ENCODE measurements at places on chromosomes 5 and 9. TPM values are rescaled to one million over a fixed set of nuclear protein-coding genes. Genes with fewer than 3 reads are reported as not detected.

Gene CCNJL
- 0.08 TPM for total RNA-seq

DNA sequence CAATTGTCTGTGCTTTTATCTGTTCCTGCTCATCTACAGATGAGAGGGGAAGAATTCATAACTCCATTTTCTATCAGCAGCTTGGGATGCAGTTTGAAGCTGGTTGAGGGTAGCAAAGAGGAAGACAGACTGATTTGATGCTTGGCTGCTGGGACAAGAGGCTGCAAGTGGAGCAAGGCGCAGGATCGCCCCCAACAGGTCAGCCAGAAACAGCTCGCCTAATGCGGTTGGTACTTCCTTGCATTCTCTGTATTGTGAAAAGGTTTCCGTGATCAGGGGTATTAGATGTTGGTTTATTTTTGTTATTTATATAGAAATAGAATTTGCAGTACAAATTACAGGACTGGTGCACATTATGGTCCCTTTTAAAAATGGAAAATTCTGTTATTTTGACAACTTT, 40.6 kb downstream of the ZNF883 start:
- no peaks in the 10 kb centered on the region for H3K27me3 ChIP-seq
- no peak overlapping the region for H3K4me3 ChIP-seq
- H3K4me1 ChIP-seq = no peaks in the 10 kb centered on the region
- DNase-seq = no peak
- H3K27ac ChIP-seq = no peak overlapping the region

DNA sequence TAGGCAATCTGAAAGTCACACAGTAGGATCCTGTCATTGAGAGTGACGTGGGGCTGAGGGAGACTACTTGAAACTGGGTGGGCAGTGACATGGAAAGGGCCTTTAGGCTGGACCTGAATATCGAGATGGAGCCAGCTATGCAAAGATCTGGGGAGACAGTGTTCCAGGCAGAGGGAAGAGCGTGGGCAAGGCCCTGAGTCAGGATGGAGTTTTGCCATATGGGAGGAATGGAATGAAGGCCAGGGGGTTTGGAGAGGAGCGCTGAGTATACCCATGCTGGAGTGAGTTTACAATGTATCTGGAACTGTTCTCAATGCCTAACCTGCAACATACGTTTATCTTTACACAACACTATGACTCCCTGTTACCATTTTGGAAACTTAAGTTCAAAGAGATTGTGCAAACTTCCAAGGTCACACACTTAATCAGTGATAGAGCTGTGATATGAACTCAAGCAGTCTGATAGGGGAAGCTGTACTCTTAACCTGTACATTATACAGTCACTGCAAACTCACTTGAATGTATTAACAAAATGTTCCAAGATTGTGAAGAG, 33.5 kb downstream of the INSYN2B start:
- H3K27ac ChIP-seq = no peak overlapping the region
- H3K27me3 ChIP-seq = no peaks in the 10 kb centered on the region
- H3K4me1 ChIP-seq = no peaks in the 10 kb centered on the region
- peaks cover 11% of the 10 kb centered on the region for H3K36me3 ChIP-seq
- no peak overlapping the region for H3K4me3 ChIP-seq
- DNase-seq = no peak

- no peak overlapping the region for H3K4me3 ChIP-seq
- peaks cover 26% of the 10 kb centered on the region for H3K4me1 ChIP-seq
- no peak overlapping the region for H3K27ac ChIP-seq
- H3K27me3 ChIP-seq = no peaks in the 10 kb centered on the region
- H3K36me3 ChIP-seq = no peaks in the 10 kb centered on the region
Observed at GRCh38 chr5:32168460-32169033, 5.6 kb downstream of the GOLPH3 start.

Gene IQGAP2
- total RNA-seq = 28.2 TPM

Gene TRAF1
- 163 TPM for total RNA-seq

- H3K27ac ChIP-seq = no peak overlapping the region
- no peak for DNase-seq
- no peaks in the 10 kb centered on the region for H3K36me3 ChIP-seq
- H3K4me1 ChIP-seq = no peaks in the 10 kb centered on the region
Observed at GRCh38 chr5:135248801-135249231, 150.2 kb downstream of the MACROH2A1 start.

GRCh38 chr5:15338546-15338945, 161.4 kb upstream of the FBXL7 start:
- no peaks in the 10 kb centered on the region for H3K27me3 ChIP-seq
- H3K4me3 ChIP-seq = no peak overlapping the region
- H3K36me3 ChIP-seq = no peaks in the 10 kb centered on the region
- H3K27ac ChIP-seq = no peak overlapping the region
- no peak for DNase-seq

Gene DMRT3
- not detected for total RNA-seq

GRCh38 chr5:31362529-31362900, 169.0 kb downstream of the CDH6 start:
- no peaks in the 10 kb centered on the region for H3K4me1 ChIP-seq
- DNase-seq = no peak
- no peak overlapping the region for H3K4me3 ChIP-seq
- no peaks in the 10 kb centered on the region for H3K36me3 ChIP-seq

Gene ARHGEF37
- 1.2 TPM for total RNA-seq

DNA sequence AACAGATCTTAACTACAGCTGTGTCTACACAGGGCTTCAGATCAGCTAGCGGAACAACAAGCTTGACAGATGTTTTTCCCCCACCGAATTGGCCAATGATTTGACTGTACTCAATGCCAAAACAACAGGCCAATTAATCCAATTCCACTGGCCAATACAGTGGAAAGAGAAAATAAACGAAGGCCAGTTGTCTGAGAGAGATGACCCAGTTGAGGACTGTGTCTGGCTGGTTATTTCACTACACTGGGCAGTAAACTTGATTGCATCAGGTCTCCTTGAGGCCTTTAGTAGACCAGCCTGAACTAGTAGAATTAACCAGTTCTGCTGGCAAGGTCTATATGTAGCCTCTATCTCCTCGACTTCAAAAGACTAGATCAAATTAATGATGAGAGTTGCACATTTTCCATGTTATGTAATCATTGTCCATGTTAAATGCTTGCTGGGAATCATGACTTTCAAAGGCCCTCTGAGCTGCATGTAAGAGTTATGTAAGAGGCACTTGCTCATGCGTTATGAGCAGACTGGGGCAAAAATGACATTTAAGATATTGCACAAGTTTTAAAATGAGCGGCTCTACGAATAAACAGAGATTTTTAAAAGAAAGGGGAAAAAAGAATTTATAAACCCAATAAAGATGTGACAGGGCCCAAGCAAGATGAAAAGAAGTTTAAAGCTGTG, 28.3 kb downstream of the SMIM23 start:
- no peaks in the 10 kb centered on the region for H3K4me1 ChIP-seq
- H3K27me3 ChIP-seq = no peaks in the 10 kb centered on the region
- H3K36me3 ChIP-seq = no peaks in the 10 kb centered on the region
- no peak overlapping the region for H3K27ac ChIP-seq
- no peak for DNase-seq

DNA sequence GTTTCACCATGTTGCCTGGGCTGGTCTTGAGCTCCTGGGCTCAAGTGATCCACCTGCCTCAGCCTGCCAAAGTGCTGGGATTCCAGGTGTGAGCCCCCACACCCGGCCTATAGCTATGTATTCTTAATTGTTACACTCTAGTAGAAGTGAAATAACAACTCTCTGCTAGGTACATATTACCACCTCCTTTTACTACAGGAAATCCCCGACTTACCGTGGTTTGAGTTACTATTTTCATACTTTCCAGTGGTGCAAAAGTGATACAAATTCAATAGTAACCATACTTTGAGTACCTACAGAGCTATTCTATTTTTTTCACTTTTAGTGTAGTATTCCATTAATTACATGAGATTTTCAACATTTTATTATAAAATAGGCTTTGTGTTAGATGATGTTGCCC, 719 bp downstream of the ARL14EPL start:
- DNase-seq = no peak
- H3K27me3 ChIP-seq = no peaks in the 10 kb centered on the region
- no peaks in the 10 kb centered on the region for H3K36me3 ChIP-seq

DNA sequence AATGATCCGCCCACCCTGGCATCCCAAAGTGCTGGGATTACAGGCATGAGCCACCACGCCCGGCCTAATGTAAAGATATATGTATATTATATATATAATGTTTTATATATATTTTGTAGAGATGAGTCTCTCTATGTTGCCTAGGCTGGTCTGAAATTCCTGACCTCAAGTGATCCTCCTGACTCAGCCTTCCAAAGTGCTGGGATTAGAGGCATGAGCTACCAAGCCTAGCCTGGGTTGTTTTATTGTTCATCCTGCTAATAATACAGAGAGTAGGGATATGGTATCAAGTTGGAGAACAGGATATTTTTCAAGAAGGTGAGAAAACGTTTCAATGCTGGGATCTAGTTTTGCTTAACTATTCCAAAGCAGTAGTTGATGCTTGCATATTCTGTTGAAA, 2.9 kb downstream of the SEC24A start:
- H3K36me3 ChIP-seq = no peaks in the 10 kb centered on the region
- no peaks in the 10 kb centered on the region for H3K4me1 ChIP-seq
- H3K27me3 ChIP-seq = no peaks in the 10 kb centered on the region
- DNase-seq = no peak

DNA sequence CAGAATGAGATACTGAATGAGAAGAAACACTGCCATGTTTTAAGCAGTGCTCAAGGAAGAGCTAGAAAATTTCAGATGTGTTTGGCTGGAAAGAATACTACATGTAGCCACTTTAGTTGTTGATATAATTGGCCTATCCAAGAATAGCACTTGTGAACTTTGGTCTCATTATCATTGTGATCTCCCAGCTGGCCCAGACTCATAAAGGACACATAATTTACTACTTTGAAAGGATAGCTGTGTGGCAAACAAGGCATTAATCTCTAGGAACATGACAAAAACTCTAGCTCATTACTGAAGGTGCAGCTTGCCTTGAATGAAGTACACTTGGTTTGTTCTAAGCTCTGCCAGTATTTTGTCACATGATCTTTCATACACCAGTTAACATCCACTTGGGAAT, 356.3 kb downstream of the CSNK1G3 start:
- H3K27ac ChIP-seq = no peak overlapping the region
- H3K36me3 ChIP-seq = no peaks in the 10 kb centered on the region
- H3K27me3 ChIP-seq = no peaks in the 10 kb centered on the region
- DNase-seq = no peak
- no peaks in the 10 kb centered on the region for H3K4me1 ChIP-seq

DNA sequence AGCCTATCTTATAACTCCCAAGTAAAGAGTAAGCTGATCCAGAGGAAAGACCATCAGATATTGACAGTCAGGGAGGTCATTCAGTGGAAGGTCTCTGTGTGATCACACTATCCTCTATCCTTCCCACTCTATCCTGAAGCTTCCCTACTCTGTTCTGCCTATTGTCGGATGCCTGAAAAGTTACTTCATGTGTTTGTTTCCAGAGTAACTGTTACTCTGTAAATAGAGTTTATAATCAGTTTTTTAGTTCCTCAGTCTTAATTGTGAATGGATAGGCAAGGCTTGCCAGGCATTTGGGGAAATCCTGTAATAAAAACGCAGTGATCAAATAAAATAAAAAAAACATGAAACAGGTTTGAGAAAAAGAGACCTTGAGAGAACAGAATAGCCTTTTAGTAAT, 79.8 kb downstream of the XRCC4 start:
- H3K27me3 ChIP-seq = no peaks in the 10 kb centered on the region
- H3K4me1 ChIP-seq = no peaks in the 10 kb centered on the region
- no peak overlapping the region for H3K4me3 ChIP-seq
- H3K36me3 ChIP-seq = no peaks in the 10 kb centered on the region
- H3K27ac ChIP-seq = no peak overlapping the region

Gene PFDN1
- 58.5 TPM for total RNA-seq

DNA sequence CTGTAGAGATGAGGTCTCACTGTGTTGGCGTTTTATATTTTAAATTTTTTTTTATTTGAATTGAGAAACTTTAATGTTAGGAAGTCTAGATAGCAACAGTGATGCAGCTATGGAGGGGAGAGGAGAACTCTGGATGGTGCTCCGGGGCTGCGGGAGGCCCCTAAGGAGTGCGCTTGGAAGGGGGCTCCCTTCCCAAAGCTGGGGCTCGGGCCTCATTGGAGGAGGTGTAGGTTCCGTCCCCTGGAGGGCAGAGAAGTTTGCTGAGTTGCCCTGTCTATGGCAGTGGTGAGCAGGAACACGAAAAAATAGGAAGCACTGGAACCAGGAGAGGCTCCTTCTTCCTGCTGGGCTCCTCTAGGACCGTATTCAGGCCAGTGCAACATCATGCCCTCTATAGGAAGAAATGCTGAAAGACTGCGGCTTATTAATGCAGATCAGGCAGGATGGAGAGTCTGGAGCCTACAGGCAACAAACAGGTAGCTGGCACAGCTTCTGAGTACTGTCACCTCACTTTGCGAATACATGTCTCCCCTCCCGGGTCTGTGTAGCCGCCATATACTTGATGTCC, 16.1 kb downstream of the AHRR start:
- peaks cover 7% of the 10 kb centered on the region for H3K36me3 ChIP-seq
- H3K27me3 ChIP-seq = no peaks in the 10 kb centered on the region
- peaks cover 33% of the 10 kb centered on the region for H3K4me1 ChIP-seq
- H3K27ac ChIP-seq = no peak overlapping the region
- no peak for DNase-seq

Gene PCDHA10
- not detected for total RNA-seq

DNA sequence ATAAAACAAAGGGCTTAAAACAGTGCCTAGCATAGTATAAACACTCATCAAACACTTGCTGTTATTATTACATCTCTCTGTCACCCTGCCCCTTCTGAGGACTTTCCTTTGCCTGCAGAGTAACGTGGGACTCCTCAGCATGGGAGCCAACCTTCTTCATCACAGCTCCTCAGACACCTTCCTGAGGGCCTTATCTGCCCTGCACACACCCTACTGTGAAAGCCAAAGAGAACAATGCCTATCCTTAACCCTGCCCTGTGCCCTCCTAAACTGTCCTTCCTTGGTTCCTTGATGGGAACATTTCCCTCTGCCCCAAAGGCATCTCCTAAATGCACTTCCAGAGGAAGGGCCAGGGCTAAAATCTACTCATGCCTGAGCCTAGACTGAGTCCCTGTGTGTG, 20.6 kb upstream of the HAND1 start:
- peaks cover 29% of the 10 kb centered on the region for H3K4me1 ChIP-seq
- no peak overlapping the region for H3K27ac ChIP-seq
- no peak overlapping the region for H3K4me3 ChIP-seq
- no peaks in the 10 kb centered on the region for H3K27me3 ChIP-seq

GRCh38 chr9:15735083-15735857, 182.4 kb downstream of the CCDC171 start:
- H3K27ac ChIP-seq = no peak overlapping the region
- no peak for DNase-seq
- H3K27me3 ChIP-seq = no peaks in the 10 kb centered on the region
- no peak overlapping the region for H3K4me3 ChIP-seq

Gene CCDC127
- total RNA-seq = 2.9 TPM

DNA sequence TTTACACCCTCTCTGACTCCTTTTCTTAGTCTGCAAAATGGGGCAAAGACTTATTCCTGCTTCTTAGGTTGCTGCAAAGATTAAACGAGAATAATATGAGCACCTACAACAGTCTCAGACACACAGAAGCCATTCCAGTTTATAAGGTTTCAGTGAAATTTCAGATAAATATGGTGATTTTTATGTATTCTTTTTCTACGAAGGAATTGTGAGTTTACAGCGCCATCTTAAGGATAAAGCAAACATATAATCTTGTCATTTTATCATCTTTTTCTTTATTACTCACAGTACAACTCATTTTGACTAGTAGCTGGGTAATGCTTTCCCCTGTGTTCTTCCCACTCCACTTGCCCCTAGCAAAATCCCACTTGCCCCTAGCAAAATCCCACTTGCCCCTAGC, 29.2 kb upstream of the SMC5 start:
- DNase-seq = no peak
- H3K4me1 ChIP-seq = no peaks in the 10 kb centered on the region
- H3K27me3 ChIP-seq = no peaks in the 10 kb centered on the region
- H3K27ac ChIP-seq = no peak overlapping the region

Gene ANGPTL2
- total RNA-seq = 1.6 TPM

Data from GM12878 (cell line).